AG10803 (cell line): ENCODE measurements at places on chromosomes 5 and 9.

DNA sequence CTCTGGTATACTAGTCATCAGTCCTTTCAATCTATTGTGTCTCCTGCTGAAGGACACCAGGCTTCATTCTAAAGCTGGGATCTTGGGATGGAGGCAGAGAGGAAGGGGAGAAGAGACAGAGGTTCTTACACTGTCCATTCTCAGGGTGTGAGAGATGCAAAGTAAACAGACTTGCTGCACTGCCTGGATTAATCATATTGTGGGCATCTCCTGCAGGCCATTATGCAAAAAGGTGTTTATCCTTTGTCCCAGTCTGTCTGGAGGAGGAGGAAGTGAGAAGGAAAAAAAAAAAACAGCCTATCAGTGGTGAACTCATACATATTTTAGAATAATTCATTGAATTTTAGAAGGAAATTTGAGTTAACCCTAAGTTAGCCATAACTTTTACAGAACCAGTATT lies 92.9 kb upstream of the TNPO1 start:
- no peak for DNase-seq

DNA sequence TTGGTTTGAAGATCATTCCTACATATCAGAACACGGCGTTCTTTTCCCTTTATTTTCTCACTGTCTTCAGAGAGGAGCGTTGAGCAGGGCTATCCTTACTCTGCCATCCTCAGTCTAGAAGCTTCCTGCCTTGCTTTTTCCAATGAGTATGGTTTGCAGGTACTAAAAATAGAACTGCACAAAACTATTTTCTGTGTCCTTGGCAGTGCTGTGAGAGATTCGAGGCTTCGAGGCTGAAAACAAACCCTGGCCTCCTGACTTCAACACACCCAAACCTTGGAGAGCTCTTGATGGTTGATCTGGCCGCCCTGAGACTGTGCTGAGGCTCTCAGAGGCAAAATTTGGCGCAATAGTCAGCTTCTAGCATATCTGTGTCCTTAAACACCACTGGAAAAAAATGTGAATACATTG lies 78.9 kb downstream of the GOLPH3 start:
- peak; percentile 18 for DNase-seq

GRCh38 chr5:137605411-137605810 lies 106.3 kb upstream of the SPOCK1 start:
- DNase-seq, result peak; percentile 32

DNA sequence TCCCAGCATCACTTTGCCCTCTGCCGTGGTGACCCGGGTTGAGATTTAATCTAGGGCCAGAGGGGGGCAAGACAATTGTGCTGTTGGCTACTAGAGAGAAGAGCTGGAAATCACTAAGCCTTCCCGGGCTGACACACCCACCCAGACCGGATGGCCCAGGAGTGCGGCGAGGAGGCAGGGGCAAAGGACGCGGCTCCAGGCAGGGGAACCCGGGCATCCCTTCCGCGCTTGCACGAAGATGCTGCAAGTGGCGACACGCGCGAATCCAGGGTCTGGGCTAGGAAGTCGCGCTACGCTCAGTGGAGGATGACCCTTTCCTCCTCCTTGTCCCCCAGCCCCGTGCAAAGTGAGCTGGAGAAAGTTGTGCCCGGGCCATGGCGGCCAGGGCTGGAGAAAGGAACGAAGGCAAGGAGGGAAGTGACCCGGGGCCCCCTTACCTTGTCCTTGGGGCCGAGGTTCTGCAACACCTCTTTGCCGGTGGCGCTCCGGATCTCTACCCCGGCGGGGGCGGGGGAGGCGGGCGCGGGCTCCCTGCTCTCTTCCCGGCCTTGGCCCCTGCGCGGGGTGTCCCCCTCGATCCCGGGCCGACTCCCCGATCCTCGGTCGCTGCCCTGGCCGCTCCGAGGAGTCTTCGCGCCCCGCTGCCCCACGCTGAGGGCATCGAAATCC lies 693 bp downstream of the DPYSL3 start:
- peak; percentile 17 for DNase-seq

- no peak for DNase-seq
Measured at GRCh38 chr9:136586391-136586953, 40.6 kb upstream of the NOTCH1 start.

DNA sequence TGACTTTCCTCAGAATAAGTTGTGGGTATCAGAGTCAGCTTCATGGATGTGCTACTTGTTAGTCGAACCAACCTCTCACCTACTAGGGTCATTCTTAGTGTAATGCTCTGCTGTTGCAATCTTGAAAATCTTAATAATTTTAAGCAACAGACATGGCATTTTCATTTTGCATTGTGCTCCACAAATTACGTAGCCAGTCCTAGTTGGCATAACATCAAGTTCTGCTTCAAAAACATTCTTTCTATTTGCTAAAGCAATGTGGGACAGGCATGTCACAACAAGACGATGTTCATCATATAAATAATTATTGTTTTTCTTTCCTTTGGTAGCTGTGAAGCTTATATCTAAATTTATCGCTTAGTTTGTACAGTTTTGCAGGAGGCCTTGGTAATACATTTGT lies 39.3 kb upstream of the CDH12 start:
- DNase-seq, result no peak

DNA sequence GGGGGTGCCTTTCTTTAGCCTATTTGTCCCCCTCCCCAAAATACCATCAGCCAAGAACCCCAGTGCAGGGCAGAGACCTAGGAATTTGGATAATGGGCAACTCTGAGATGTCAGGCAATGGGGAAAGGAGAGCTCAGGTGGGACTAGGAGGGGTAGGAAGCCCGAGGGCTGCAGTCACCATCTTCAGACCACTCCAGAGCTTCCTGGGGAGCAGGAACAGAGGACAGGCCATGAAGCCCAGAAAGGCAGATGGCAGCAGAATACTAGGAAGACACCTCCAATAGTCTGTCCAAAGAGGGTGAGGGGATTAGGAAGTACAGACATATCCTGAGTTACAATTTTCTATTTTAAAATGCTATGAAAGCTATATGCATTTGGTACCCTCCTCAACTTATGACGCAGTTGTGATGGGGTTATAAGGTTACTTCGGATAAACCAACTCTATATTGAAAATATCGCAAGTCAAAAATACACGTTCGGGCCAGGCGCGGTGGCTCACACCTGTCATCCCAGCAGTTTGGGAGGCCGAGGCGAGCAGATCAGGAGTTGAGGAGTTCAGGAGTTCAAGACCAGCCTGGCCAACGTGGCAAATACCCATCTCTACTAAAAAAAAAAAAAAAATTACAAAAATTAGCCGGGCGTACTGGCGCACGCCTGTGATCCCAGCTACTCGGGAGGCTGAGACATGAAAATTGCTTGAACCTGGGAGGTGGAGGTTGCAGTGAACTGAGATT lies 34.6 kb upstream of the IL17B start:
- DNase-seq, result no peak

- DNase-seq, result peak; percentile 85
Measured at GRCh38 chr5:140261403-140262171, 41.3 kb downstream of the PFDN1 start.

- DNase-seq, result no peak
Measured at GRCh38 chr9:73575101-73576060, 423.7 kb downstream of the ANXA1 start.

DNA sequence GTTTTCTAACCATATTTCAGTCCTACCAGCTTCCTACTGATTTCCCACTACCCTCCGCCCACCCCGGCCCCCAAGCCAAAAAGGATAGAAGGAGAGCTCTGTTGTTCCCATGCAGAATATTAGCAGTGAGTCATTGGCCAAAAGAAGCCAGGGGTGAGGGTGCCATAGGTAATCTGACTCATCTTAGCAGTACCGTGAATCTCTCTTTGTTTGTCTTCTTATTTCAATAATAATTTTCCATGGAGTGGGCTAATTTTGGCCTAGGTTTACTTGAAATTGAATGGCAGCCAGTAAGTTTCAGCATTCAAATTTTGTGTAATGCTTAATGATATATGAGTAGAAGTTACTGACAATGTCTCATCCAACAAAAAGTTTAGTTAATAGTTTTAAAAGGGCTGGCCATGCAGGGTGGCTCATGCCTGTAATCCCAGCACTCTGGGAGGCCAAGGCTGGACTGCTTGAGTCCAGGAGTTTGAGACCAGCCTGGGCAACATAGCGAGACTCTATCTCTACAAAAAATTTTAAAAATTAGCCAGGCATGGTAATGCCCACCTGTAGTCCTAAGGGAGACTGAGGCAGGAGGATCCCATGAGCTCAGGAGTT lies 74.2 kb downstream of the C9orf152 start:
- peak; percentile 25 for DNase-seq

DNA sequence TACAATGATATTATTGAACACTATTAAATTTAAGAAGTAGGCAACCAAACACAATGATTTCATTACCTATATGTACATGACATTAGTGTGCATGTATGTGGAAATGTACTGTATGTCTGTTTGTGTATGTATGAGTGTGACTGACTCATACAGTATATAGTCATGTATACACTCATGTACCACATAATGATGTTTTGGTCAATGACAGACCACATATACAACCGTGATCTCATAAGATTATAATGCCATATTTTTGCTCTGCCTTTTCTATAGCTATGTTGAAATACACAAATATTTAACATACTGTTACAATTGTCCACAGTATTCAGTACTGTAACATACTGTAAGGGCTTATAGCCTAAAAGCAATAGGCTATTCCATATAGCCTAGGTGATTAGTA lies 19.7 kb downstream of the SVEP1 start:
- DNase-seq, result no peak

- peak; percentile 64 for DNase-seq
Measured at GRCh38 chr5:17154211-17154996, 63.0 kb upstream of the BASP1 start.

GRCh38 chr5:9977070-9977469 lies 272.6 kb downstream of the ATPSCKMT start:
- DNase-seq, result no peak

DNA sequence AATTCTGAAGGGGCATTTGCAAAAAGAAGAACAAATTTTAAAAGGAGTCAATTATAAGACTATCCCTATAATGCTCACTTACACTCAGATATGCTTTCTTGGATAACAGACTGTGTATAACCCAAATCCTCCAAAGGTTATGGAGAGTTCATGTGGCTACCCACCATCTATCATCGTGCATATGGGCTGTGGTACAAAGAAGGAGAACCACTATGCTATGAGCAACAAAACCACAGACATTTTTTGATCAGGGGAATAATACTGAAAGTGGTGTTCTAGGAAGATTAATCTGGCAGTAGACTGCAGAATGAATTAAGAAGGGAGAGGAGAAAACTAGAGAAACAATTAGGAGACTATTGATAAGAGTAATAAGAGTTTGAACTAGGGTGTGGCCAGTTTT lies 16.8 kb downstream of the NR3C1 start:
- peak; percentile 74 for DNase-seq

DNA sequence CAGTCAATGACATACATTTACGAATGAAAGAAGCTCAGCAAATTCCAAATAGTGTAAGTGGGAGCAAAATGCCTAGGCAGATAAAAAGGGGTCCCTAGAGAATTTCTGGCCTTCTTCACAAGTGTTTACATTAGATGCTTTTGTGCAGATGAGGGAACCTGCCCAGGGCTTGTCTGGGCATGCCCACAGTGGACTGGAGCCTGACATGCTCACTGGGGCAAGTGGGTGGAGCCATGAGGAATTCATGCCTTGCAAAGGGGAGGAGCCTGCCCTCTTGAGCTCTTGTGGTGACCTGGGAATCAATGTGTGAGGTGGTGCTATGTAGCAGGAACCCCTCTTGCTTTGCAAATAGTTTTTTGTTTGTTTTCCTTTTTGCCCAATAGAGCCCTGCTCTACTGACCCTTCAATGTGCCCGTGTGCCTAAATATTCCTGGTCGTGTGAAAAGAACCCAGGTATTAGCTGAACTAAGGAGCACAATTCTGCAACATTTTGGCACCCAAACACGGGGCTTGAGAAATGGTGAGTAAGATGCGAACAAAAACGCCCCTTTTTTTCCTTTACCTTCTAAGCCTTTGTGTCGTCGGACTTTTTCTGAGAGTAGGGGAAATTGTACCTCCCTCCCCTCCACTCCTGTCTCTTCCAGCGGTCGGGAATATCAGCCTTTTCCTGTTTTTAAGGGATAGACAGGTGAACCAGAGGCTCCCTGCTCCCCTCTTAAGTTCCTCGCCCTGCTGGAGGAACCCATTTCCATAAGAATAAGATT lies 433.8 kb upstream of the CDH9 start:
- DNase-seq, result peak; percentile 79

- no peak for DNase-seq
Measured at GRCh38 chr9:114092336-114092735, 6.8 kb downstream of the KIF12 start.

GRCh38 chr5:168342151-168342825 lies 50.8 kb downstream of the WWC1 start:
- DNase-seq, result peak; percentile 29

DNA sequence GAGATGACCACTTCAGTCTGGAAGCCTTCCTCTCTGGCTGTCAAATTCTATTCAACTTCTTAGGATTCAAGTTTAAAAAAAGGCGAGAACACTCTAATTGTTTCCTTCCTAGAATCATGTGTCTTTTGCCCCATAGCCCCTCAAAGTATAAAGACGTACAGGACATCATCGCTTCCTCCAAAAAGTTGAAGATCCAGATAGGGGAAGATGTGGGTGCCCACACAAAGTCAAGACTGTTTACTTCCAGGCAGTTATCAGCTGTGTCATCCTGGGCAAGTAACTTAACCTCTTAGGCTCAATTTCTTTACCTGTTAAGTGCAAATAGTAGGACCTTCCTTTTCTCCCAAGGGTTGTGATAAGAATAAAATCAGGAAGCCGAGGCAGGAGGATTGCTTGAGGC lies 40.1 kb downstream of the PPARGC1B start:
- no peak for DNase-seq

DNA sequence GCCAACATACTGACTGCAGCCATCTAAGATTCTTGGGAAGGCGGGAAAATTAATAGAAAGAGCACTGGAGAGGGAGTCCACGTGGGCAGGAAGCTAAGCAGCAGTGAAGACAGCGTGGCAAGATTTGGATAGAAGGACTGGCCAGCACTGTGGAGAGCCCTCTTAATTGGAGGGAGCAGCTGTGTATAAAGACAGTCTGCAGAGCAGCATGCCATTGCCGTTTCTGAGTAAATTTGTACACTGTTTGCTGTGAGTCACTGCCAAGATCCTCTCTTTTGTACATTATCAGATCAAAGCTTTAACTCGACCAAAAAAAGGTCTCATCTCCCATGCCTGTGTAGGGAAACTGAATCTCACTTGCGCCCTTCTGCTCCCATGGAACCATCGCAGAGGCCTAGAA lies 45.3 kb downstream of the INSYN2B start:
- DNase-seq, result peak; percentile 33

- peak; percentile 89 for DNase-seq
Measured at GRCh38 chr5:68554571-68555279, 339.2 kb downstream of the PIK3R1 start.

- DNase-seq, result peak; percentile 41
Measured at GRCh38 chr5:57947181-57947580, 464.6 kb upstream of the ACTBL2 start.
